HTR-8/SVneo (cell line): ENCODE measurements at places on chromosomes 6 and 20.

DNA sequence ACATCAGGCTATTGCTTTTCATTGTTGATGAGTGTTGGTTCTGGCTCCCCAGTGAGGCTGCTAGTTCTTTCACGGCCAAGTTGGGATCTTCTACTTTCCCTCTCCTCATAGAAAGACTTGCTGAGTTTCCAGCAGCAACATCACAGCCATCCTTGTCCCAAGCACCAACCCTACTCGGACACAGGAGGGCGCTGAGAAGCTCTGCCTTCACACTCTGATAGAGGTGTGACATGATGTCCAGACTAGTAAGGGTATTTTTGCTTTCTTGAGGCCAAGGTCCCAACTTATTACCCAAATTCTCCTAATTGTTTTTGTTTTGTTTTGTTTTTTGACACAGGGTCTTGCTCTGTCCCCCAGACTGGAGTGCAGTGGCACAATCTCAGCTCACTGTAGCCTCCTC lies 3.0 kb upstream of the GCM1 start:
- DNase-seq: peak; percentile 34

DNA sequence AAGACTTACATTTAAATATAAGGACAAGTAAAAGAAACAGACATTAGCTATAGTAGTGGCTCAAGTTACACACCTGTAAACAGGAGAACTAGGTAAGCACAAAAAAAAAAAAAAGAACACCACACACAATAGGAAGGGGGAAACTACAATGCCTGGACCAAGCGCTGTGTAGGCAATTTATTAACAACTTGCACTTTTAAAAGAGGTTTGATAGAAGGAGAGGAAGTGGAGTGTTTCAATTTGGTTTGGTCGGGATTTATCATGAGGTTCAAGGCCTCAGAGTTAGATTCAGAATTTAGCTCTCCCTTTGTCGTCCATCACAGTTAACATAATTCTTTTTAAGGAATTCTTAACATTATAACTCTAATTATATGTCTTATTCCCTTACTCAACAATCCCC lies 1.1 kb upstream of the USP49 start:
- DNase-seq: no peak

DNA sequence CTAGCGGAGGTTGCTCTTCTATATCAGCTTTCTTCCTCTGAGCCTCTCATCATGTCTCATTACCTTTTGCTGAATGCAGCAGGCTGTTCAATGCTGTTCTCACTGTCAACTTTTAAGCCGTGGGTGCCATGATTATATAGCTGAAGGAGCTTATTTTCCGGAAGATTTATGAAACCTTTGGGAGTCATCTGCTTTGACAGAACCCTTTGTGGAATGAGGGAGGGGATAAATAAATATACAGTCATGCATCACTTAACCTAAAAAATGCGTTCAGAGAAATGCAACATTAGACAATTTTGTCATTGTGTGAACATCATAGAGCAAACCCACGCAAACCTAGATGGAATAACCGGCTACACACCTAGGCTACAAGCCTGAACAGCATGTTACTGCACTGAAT lies 102.2 kb upstream of the AKAP12 start:
- no peak for DNase-seq

DNA sequence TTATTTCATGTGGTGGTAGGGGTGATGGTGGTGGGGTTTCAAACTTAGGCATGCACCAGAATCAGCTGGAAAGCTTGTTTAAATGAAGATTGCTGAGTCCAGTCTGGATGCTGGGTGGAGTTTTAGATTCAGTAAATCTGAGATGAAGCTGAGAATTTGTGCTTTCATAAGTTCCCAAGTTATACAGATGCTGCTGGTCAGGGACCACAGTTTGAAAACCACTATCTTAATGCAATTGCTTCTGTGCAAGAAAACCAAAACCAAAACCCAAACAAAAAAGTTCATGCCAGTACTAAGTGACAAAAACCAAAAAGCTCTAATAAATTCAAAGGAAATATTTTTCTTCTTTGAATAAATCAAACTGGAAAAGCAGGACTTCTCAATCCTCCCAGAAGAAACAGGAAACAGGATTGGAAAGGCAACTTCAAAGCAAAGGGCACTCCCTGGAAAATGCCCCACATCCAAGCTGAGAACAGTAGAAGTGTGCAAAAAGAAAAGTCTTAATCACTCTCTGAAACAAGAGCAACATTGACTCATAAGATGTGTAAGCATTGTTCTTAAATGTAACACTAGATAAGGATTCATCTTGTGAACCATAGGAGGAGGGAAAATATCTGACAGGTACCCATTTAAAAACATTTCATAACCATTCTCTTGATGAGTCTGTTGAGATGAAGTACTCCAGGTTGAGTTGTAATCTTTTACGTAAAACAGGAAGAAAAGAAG lies 481.5 kb upstream of the HSF2 start:
- no peak for DNase-seq

DNA sequence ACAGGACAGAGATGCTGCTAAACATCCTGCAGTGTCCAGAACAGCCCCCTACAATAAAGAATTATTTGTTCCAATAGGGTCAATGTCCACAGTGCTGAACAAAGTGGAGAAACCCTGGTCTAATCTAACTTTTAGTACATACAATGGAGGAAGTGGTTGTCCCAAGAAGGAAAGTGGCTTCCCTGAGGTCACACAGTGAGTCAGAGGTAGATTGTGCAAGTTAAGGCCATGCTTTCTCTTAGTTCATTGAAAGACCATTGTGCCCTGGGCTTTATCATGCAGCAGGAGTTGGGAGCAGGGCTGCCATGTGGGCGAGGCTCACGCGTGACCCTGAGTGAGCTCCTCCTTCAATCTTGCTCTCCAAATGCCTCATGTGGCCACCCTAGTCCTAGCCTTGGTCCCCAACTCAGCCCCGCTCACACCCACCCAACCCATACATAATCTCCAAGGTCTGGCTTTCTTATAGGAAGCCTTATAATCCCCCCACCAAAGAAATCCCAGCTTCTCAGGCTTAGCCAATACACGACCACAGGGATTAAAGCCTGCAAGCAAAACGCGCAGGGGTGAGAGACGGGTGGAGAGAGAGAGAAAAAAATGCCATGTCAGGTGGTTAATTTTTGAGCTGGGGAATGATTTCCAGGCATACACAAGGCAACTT lies 19.9 kb downstream of the SLC13A3 start:
- DNase-seq: no peak

GRCh38 chr6:146315381-146316174 lies 228.1 kb upstream of the RAB32 start:
- DNase-seq: no peak

GRCh38 chr6:48584846-48585245 lies 473.8 kb upstream of the PTCHD4 start:
- no peak for DNase-seq

GRCh38 chr6:65719101-65719500 lies 12.1 kb upstream of the EYS start:
- no peak for DNase-seq

- DNase-seq: no peak
These were observed 794.8 kb downstream of the HACE1 start for GRCh38 chr6:104064876-104065275.

GRCh38 chr20:46519471-46520068 lies 6.2 kb upstream of the ZNF334 start:
- DNase-seq: no peak

- DNase-seq: no peak
These were observed 757.0 kb downstream of the GRIK2 start for GRCh38 chr6:102150549-102150948.

GRCh38 chr6:156457601-156458000 lies 319.6 kb upstream of the ARID1B start:
- no peak for DNase-seq

DNA sequence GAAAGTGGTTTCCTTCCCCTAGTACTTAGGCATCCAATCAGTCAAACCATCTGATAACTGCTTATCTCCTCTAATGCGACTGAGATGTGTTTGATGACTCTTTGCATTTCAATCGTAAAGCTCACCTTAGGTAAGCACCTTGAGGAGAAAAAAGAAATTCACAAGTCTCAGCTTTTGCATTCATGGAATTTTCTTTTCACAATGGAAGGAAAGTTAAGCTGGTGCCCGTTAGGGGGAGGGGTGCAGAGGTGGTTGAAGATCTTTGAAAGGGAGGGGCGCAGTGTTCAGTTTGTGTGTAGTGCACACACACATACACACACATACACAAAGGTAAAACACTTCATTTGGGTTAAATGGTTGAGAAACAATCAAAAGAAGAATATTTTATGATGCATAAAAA lies 87.1 kb upstream of the SALL4 start:
- DNase-seq: no peak

DNA sequence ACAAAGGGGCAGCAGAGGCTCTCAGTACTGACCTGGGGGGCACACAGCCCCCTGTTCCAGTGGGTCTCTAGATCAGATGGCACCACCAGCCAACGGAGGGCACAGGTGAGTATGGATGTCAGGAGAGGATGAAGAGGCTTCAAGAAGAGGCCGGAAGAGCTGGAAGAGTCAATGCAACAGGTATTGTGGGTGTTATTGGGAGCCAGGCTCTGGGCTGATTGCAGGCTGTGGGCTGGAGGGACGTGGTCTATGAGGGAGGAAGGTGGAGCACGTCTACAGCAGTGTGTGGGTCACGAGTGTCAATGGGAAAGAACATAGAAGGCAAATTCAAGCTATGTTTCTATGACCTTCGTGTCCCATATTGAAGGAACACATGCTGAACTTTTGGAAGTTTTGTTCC lies 18.8 kb upstream of the TAGAP start:
- DNase-seq: no peak

DNA sequence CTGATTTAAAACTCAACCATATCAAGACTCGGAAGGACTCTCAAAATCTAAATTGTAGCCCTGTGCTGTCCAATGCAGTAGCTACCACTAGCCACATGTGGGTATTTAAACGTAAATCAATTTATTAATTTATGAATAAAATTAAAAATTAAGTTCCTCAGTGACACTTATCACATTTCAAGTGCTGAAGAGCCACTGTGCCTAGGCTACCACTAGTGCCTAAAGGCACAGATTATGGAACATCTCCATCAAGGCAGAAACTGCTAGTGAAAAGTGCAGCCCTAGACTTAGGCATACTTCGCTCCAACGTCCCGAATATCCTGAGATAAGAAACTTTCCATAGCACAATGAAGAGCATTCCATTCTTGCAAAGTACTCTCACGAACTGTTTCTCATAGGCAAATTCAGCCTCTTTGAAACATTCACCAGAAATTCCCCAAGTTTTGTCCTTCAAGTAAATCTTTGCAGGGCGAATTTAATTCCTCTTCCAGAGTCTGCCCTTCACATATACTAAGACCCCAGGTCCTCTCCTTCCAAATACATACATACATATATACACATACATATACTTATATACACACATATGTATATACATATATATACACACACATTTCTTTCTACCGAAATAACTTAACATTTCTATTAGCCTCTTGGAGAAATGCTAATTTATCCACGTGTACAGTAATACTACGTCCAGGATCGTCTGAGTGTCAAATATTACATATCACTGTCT lies 1.3 kb downstream of the SUPT3H start:
- no peak for DNase-seq

- DNase-seq: no peak
These were observed 127.2 kb downstream of the DTNBP1 start for GRCh38 chr6:15535495-15536197.

GRCh38 chr20:34689486-34689885 lies 12.6 kb upstream of the PIGU start:
- no peak for DNase-seq

GRCh38 chr20:325889-326644 lies 715 bp downstream of the SOX12 start:
- DNase-seq: no peak

- no peak for DNase-seq
These were observed 11.1 kb downstream of the SAMD3 start for GRCh38 chr6:130211691-130212090.

- no peak for DNase-seq
These were observed 162.7 kb upstream of the MLN start for GRCh38 chr6:33966536-33966935.

GRCh38 chr6:21522143-21522747 lies 71.3 kb upstream of the SOX4 start:
- no peak for DNase-seq

DNA sequence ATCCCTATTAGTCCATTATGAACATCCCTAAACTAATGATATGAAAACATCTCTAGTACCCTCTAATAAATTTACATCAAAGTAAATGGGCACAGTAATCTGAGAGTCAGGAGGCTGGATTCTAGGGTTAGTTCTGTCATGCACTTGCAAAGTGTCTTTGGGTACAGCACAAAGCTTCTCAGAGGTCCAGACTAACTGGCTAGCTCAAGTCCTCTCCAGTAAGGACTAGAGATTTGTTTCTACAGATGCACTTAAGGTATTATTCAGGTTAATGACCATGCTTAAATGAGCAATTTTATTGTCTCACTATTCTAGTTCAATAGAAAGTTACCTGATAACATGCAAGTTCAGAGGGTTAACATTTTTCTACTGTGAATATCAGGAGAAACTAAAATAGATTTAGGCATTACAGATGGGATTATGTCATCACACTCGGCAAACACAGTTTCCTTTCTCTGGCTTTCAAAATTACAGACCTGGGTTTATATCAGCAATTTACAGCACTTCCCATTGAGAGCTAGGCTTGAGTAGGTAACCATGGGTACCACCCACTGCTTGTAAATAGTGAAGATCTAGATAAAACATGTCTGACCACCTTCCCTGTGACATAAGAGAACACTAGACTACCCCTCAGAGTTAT lies 402.9 kb upstream of the RUNX2 start:
- DNase-seq: no peak

- DNase-seq: no peak
These were observed 321.2 kb upstream of the ADGRB3 start for GRCh38 chr6:68313911-68314310.
